Activated T-helper 17 cell treated with anti-CD3 and anti-CD28 coated beads, Interleukin-2, amount 50 U/mL, for 72 hours (primary cell): ENCODE measurements at places on chromosomes 2 and 18. TPM values are rescaled to one million over a fixed set of nuclear protein-coding genes. Genes with fewer than 3 reads are reported as not detected.

The MAIP1 gene
- total RNA-seq = 22.8 TPM

The ZC3H6 gene
- 11.8 TPM for total RNA-seq

The CD8B2 gene
- total RNA-seq = not detected

GRCh38 chr2:113278073-113278741 is 514 bp downstream of the PAX8 start:
- no peak for ATAC-seq

DNA sequence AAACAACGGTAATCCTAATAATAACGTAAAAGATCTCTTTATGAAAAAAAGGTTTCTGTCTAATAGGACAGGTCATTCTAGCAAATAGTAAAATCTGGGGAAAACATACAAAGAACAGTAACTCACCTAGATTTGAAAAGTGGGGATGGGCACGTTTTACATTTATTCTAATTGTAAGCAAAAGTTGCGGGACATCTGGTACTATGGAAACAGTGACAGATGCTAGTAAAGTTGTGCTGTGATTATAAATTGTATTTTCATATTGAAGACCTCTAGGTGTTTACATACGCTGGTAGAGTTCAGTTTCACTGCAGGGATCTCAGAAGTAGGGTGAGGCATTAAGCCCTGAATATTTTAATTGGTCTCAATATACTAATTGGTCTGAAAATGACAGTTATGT is 422.5 kb downstream of the DPP10 start:
- ATAC-seq = no peak
